ENCODE measurements at places on chromosomes 7 and 10. TPM values are rescaled to one million over a fixed set of nuclear protein-coding genes. Genes with fewer than 3 reads are reported as not detected.

Gene NEURL1
- 0.07 TPM for total RNA-seq

Gene EIF3B
- total RNA-seq = 76.8 TPM

- H3K36me3 ChIP-seq = no peaks in the 10 kb centered on the region
- no peak overlapping the region for H3K4me3 ChIP-seq
- H3K27me3 ChIP-seq = peaks cover 11% of the 10 kb centered on the region
- no peak for DNase-seq
- H3K27ac ChIP-seq = no peak overlapping the region
- H3K4me1 ChIP-seq = no peaks in the 10 kb centered on the region
Measured at GRCh38 chr10:22997096-22997495, 69.2 kb downstream of the ARMC3 start.

- H3K4me3 ChIP-seq = no peak overlapping the region
- no peak for DNase-seq
- H3K36me3 ChIP-seq = no peaks in the 10 kb centered on the region
- H3K4me1 ChIP-seq = peaks cover 20% of the 10 kb centered on the region
Measured at GRCh38 chr7:149780056-149780455, 6.7 kb upstream of the ZNF467 start.

Gene ETV1
- total RNA-seq = 28.3 TPM
